ENCODE measurements at places on chromosomes 12 and 14. TPM values are rescaled to one million over a fixed set of nuclear protein-coding genes. Genes with fewer than 3 reads are reported as not detected.

The KRT81 gene
- total RNA-seq, result 22.8 TPM

The P3H3 gene
- total RNA-seq, result 13.4 TPM

The PTPRO gene
- total RNA-seq, result 0.81 TPM

The NPAS3 gene
- total RNA-seq, result 0.45 TPM

The ATF7 gene
- 26.7 TPM for total RNA-seq

The TUNAR gene
- not detected for total RNA-seq

The RTN1 gene
- 3.0 TPM for total RNA-seq

The TMTC1 gene
- 15.7 TPM for total RNA-seq

The LACRT gene
- not detected for total RNA-seq

The SPTB gene
- 0.57 TPM for total RNA-seq

The RFC5 gene
- total RNA-seq, result 11.7 TPM

The DBX2 gene
- total RNA-seq, result 1.1 TPM

The MMP17 gene
- total RNA-seq, result 4.7 TPM

The ASB2 gene
- total RNA-seq, result 0.79 TPM

The GCN1 gene
- total RNA-seq, result 119 TPM

The ULK1 gene
- 102 TPM for total RNA-seq

The ACRBP gene
- total RNA-seq, result 9.3 TPM

DNA sequence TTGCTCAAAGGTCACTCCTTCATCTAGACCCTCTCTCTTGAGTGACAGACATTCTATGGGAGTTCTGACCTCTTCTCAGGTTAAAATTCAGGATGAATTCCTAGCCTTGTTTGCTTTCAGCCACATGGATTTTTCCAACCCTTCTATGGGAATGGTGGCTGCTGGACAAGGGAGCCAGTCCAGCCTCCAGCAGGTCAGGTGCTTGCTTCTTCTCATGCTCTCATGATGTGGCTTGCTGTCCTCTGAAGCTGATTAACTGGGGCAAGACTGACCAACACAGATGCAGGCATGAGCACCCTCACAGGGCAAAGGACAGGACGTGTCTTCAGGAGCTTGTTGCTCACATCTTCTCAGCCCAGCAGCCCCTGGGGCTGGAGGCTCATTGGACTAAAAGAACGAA lies 97.2 kb upstream of the SLC35F4 start:
- DNase-seq, result no peak

DNA sequence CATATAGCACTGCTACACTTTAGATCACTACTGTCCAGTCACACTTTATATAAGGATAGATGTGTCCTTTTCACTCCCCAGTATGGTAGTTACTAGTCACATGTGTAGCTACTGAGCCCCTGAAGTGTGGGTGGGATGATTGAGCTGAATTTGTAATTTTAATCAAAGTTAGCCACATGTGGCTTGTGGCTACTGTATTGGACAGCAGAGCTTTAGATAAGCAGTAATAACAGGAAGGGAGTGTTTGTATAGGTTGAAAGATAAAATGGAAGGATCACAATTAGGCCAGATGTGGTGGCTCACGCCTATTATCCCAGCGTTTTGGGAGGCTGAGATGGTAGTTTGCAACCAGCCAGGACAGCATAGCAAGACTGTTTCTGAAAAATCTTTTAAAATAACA lies 23.5 kb downstream of the NAA30 start:
- DNase-seq, result no peak

DNA sequence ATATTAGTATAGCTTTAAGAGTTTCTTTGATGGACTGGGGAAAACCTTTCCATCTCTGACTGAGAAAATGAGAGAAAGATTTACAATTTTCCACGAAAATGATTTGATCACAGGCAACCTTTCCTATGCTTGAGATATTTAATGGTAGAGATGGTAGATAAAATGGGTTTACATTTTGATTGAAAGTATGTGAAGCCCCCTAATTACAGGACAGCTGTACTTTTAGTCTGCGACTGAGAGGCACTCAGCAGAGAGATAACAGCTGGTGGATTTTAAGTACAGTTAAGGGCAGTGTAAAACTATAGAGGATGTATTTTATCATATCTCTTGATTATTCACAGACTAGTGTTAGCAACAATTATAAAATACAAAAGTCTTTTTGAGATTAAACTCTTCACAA lies 40.7 kb downstream of the C12orf50 start:
- DNase-seq, result no peak

- DNase-seq, result no peak
These were observed 71.1 kb downstream of the PPP1R36 start for GRCh38 chr14:64620910-64621309.

DNA sequence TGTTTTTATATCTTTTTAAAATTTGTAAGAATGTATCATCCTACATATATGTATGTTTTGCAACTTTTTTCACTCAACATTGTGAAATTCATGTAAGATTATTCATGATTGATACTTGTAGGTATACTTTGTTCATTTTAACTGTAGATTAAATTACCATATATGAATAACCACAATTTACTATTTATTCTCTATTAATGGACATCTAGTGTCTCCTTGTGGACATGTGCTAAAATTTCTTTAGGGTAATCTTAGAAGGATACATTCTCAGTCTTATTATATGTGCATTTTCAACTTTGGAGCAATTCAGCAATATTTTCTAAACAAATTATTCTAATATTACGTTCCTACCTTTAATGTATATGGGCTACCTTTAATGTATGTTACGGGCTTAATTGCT lies 192.4 kb downstream of the FUT8 start:
- DNase-seq, result no peak

- no peak for DNase-seq
These were observed 242.1 kb upstream of the FOXN3 start for GRCh38 chr14:89658977-89659670.

- no peak for DNase-seq
These were observed 172.6 kb downstream of the ANO4 start for GRCh38 chr12:100967189-100967588.

DNA sequence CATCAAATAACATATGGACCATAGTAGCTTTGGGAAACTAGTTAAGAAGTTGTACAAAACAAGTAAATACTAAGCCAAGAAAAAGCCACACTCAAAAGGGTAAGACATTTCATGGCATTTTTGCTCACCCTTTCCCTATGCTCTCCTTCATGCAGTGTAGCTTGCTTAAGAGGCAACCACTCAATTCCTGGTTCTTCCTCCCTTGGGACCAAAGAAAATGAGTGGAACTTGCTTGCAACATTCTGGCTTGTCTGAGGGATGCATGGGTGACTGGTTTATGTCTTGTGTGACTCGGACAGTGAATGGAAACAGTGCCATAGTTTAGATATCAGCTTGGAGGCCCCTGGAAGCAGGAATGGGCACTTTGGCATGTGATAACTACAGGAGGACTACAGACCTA lies 252.0 kb upstream of the ARID2 start:
- DNase-seq, result no peak

GRCh38 chr12:90062799-90063198 lies 354.2 kb upstream of the ATP2B1 start:
- DNase-seq, result no peak

DNA sequence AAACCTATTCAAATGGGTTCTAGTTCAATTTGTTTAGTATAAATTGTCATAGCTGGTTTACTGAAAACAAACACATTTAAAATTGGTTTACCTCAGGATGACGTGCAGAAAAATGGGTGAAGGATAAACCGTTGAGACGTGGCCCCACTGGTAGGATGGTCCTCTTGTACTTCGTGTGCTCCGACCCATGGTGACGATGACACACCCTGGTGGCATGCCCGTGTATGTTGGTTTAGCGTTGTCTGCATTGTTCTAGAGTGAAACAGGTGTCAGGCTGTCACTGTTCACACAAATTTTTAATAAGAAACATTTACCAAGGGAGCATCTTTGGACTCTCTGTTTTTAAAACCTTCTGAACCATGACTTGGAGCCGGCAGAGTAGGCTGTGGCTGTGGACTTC lies 8.3 kb downstream of the CALM1 start:
- no peak for DNase-seq

DNA sequence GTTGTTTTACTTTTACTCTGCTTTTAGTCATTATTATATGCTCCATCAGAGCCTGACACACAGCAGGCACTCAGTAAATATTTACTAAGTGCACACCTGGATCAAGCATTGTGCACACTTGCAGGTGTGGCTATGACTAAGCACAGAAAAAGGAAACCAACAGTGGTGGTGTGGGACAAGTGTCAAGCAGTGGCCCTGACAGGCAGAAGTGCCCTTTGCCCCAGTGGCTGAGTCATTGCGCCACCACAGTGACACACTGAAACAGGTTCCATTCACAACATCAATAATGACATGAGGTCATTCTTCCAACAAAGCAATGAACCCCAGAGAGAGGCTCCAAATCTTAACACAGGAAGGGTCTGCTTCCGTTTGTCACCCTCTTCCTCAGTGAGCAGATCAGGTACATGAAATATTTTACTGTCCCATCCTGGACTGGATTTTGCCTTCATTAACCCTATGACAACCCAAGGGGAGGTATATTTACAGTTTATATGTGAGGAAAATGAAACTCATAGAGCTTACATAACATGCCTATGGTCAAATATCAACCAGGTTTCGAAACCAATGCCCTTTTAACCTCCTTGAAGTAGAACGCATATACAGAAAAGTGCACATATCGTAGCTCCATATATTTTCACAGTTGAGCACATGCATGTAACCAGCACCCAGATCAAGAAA lies 82.6 kb upstream of the GTF2A1 start:
- DNase-seq, result no peak

DNA sequence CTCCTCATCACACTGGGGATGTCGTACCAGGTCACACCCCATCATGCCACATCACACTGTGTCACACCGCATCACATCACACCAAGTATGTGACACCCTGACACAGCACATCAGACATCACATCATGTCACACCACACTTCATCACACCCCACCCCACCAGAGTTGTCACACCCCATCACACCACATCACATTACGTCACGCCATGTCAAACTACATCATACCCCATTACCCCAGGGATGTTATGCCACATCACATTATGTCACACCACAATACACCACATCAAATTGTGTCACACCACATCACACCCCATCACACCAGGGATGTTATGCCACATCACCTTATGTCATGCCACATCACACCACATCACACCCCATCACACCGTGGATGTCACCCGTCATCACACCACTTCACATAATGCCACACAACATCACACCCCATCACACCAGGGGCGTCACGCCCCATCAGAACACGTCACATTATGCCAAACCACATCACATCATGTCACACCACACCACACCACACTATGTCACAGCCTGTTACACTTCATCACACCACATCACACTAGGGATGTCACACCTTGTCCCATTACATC lies 133.6 kb downstream of the TMEM121 start:
- DNase-seq, result no peak

DNA sequence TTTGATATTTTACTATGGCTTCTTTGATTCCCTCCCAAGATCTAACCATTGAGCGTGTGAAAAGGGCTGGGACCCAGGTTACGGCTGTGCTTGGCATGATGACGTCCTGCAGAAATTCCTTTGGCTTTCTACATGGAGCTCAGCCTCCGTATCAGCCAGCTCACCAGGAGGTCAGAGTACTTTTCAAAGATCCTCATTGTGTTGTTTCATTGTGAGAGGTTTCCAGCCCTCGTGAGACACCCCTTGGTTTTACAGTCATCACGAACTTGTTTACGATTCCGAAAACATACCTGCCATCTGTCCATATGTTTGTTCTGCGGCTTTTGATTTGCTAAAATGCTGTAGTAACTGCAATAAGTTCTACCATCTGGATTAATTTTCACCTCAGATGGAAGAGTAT lies 453.1 kb downstream of the TMEM121 start:
- no peak for DNase-seq

GRCh38 chr12:58095002-58095401 lies 153.6 kb downstream of the ATP23 start:
- DNase-seq, result no peak

DNA sequence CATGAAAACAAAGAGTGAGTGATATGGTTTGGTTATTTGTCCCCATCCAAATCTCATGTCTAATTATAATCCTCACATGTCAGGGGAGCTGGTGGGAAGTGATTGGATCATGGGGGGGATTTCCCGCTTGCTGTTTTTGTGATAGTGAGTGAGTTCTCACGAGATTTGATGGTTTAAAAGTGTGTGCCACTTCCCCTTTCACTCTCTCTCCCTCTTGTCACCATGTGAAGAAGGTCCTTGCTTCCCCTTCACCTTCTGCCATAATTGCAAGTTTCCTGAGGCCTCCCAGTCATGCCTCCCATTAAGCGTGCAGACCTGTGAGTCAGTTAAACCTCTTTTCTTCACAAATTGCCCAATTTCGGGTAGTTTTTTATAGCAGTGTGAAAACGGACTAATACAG lies 2.1 kb upstream of the ATXN7L3B start:
- DNase-seq, result no peak

DNA sequence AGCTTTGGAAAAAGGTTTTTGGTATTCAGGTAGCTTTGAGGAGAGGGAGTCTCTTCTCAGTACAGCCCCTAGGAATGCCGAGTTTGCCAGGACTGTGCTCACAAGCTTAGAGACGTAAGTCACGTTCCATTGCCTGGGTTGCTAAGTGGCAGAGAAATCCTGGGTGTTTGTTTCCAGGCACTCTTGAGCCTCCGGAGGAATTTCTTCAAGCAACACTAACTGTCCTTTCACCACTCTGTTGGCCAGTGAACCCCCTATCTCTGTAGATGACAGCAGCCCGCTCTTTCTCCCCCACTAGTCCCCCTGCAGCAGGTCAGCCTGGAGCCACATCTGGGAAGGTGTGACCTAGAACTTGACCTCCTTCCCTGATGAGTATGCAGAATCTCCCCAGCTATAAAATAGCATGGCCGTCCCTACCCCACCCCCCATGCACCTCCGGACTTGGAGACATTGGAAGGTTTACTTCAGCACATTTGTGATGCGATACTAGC lies 162.7 kb downstream of the ZFP36L1 start:
- no peak for DNase-seq

- no peak for DNase-seq
These were observed 113.7 kb upstream of the NCOR2 start for GRCh38 chr12:124680863-124681778.

DNA sequence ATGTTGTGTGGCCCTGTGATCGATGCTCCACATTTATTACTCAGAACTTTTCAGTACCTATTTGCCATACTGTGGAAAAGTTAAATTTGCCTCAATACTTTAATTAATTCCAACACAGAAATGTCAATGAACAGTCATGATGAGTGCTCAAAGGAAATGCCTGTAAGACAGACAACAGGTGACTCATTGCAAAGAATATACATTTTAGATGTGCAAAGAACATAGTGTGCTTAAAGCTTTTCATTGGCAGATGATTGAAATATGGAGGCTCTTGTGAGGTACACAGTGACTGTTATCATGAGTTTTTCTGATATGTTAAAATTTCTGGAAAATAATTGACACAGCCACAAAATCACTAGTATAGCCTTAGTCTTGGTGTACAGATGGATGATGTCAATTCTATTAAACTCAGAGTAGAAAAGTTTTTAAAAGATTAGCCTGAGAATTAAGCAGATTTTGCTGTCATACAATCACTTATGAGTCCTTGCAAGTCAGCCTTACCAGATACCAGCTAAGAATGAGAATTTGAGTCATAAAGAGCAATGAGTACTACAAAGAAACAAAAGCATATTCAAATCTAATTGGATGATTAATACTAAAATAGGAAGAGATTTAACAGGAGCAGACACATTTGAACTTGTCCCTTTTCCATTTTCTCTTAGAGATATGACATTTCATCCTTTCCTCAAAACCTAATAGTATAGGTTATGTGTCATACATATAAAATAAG lies 544.1 kb downstream of the KCNH5 start:
- no peak for DNase-seq

- DNase-seq, result no peak
These were observed 78.7 kb upstream of the PSMC1 start for GRCh38 chr14:90177539-90178189.
